ENCODE measurements at places on chromosomes 11 and 22.

GRCh38 chr11:59562292-59562691 lies 51.0 kb downstream of the OR4D9 start:
- DNase-seq, result no peak

DNA sequence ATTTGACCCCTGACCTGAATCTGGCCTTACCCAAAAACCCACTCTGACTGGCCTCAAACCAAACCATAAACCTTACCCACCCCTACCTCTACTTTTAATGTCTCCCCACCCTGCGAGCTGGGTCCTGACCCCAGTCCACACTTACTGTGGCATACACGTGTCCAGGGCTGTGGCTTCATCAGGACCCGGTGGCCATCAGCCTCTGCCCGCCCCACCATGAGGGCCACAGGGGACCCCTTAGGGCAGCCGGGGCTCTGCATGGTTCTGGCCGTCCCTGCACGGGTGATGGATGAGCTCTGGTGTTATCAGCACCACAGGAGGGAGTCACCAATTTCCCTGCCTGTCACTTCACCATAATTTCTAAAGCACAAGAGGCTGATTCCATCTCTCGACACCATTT lies 87.5 kb upstream of the LMO1 start:
- no peak for DNase-seq

DNA sequence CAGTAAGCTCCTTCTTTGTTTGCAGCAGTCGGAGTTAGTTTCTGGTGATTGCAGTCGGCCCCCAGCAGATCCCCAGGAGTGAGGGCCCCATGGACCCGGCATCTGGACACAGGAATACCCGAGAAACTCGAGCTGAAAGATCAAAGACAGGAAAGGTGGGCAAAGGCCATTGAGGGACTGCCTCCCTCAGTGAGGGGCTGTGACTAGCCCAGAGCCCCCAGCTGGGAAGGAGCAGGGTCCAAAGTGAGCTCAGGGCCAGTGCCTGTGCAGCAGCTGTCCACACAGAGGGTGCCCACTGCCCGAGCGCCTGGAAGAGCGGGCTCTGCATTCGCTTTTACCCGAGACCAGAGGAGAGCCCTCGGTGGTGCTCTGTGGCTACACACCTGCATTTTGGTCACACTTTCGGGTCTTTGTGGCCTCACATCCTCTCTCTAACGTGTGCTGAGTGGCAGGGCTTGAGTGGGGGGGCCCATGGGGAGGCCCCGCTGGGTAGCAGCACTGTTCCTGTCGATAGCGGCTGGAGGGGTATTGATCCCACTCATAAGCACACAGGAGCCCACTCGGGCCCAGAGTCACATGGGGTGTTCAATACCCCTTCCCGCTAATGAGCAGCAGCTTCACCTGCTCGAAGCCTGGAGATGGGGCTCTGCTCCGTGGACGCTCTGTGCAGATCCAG lies 532.9 kb downstream of the TBC1D22A start:
- DNase-seq, result no peak

DNA sequence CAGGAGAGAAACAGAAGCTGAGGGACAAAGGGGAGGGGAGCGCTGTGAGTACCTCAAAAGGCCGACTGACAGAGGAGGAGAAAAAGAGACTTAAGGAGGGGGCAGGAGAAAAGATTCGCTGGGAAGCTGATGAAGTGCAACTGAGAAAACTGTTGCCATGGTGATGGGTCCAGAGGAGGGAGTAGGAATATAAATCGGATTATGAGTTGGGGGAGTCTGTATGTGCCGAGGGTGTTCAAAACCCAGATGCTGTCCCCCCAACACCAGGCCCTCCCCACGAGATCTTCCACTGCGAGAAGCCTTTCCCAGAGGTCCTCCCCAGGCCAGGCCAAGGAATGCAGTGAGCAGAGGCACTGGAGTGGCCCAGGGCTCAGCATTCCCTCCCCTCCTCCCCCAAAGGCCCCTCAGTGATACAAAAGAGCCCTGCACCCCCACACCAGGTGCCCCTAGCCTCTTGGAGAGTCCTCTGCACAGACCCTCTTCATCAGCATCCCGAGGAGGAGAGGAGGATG lies 13.7 kb upstream of the BCL9L start:
- no peak for DNase-seq

GRCh38 chr11:120141768-120142423 lies 4.0 kb upstream of the TRIM29 start:
- no peak for DNase-seq

- no peak for DNase-seq
Observed at GRCh38 chr11:125153837-125154236, 10.7 kb upstream of the PKNOX2 start.

- DNase-seq, result no peak
Observed at GRCh38 chr11:67406420-67406968, 2.6 kb downstream of the TBC1D10C start.

DNA sequence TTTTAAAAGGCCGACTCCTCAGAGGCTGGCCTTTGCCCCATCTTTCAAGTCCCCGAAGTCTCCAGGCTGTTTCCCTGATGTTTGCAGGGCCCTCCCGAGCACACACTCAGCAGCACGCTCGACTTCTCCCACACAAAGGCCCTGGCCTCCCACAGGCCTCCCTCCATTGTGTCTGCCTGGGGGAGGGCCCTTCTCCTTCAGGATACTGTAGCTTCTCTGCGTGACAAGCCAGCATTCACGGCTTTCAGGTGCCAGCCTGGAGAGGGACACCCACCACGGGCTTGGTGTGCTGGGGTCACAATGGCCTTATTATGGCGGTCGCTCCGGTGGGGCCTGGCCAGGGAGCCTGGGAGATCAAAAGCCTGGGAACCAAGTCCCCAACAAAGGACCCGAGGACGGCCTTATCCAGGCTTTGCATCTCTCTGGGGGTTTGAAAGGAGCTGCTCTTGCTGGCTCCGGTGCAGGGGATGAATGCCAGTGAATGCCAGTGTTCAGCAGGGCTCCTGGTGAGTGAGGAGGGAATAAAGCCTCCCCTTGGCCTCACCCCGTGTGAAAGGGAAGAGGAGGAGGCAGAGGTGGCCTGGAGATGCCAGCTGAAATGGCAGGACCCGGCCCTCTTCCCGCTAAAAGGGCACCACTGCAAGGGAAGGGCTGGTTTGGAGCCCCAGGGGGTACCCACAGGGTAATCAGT lies 55.0 kb downstream of the TRAF6 start:
- DNase-seq, result no peak

DNA sequence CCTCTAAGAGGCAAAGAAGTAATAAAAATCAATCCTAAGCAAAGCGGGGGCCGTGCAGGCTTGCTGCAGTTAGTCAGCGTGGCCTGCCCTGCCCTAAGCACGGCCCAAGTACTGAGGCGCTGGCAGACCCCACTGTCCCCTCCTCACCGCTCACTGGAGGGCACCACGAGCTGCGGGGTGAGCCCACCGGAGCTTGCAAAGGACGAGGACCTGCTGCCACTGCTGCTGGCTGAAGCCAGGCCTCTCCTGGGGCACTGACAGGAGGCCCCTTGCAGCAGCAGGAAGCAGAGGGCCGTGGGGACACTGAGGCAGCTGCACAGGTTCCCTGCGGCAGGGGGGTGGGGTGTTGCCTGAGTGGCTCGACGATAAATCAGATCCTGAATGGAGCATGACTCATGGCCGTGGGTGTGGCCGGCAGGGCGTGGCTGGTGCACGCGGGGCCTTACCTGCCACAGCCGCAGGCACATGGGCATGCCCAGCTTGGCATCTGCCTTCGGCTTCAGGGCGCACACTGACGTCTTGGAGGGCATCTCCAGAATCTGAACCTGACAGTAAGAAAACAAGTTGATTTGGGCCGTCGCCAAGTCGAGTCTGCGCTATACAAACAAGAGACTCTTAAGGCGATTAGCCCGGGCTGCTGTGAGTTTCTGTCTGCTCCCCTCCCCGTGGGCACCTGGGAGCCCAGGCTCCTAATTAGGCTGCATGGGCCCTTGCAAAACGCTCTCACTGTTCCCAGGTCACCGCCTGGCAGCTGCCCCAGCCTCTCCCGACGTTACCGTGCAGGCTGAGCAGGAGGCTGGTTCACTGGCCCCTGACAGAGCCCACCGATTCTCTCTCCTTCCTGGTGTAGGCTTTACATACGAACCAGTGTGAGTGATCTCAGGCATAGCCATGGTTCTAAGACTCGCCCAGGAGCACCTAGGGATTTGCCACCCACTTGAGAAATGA lies 45.9 kb downstream of the TBX1 start:
- no peak for DNase-seq

DNA sequence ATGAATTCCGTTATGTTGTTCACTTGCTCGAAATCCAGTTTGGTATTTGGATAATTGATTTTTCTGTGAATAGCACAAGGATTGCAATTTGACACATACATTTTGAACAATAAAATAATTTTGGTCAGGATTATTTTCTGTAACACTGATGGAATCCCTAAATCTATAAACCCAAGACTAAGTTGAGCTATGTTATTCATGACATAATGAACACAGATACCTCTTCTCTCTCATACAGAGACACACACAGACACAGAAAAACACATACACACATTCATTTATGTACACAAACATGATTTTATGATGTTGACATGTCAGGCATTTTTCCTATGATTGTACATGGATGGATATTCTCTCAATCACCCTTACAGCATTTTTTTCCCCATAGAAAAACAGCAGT lies at the start of gene OR4C5:
TSS of gene OR4C5 (minus strand) at position 101 of the 400 bp plus-strand sequence. CDS start at position 101, 0 bp downstream.
- no peak for DNase-seq

- peak; percentile 60 for DNase-seq
Observed at GRCh38 chr11:134071766-134072402, 3.0 kb downstream of the JAM3 start.

DNA sequence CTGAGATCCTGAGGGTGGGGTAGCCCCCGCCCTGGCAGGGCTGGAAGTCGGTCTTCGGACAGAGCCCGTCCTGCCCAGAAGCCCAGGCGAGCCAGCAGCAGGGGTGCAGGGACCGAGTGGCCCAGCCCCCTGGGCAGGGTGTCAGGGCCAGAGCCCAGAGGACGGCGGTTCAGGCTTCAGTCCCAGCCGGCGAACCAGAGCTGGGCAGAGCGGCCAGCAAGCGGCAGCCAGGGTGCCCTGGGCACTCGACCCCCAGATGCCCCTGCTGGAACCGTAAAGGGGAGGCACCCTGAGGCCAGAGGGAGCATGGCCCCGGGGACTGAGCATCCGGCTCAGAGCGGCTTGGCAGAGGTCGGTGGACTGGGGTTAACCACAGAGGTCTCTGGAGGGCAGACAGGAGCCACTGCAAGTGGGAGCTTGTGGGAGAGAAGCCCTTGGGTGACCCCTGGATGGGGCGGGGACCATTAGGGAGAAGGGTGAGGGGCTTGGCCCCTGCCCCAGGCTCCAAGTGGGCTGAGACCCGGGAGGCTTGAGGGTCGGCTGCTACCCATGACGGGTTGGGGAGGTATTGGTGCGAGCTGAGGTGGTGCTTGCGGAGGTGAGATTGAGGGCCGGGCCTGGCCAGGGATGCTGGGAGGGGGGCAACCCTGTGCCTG lies 15.9 kb downstream of the LSP1 start:
- DNase-seq, result no peak

GRCh38 chr11:123239191-123240150 lies 44.4 kb upstream of the CLMP start:
- no peak for DNase-seq

DNA sequence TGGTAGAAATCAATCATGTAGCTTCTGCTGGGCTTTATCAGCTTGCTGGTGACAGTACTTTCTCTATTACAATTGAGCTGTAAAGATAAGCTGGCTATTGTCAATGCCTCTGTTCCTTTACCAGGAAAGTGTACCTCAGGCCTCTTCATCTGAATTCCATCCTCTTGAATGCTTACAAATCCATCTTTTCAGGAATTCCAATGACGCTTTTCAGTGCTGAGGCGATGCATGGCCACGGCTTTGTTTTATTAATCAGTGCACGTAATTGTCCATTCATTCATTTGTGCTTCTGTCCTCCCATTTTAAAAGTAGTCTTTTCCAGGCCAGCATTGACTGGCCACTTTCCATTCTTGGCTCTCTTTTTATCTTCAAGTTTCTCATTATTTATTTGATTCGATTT lies 202.0 kb downstream of the PGR start:
- no peak for DNase-seq

DNA sequence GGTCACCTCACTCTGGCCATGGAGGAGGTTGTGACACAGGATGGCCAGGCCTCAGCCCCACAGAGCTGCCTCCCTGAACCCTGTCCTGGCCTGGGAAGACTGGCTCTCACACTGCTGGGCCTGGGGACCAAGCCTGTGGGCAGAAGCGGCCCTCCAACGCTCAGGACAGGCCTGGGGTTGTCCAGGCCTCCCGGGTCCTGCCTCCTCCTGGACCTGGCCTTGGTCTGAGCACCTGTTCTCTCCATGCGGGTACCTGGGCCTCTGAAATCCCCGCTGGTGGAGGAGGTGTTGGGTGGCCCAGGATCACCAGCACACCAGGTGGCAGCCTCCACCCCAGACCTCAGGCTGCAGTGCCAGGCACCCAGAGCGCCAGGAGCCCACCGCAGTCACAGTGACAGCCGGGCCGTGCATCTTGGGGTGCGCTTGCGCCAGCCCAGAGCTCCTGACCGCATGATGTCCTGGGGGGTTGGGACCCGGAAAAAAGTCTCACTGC lies 16.1 kb upstream of the PIM3 start:
- no peak for DNase-seq

DNA sequence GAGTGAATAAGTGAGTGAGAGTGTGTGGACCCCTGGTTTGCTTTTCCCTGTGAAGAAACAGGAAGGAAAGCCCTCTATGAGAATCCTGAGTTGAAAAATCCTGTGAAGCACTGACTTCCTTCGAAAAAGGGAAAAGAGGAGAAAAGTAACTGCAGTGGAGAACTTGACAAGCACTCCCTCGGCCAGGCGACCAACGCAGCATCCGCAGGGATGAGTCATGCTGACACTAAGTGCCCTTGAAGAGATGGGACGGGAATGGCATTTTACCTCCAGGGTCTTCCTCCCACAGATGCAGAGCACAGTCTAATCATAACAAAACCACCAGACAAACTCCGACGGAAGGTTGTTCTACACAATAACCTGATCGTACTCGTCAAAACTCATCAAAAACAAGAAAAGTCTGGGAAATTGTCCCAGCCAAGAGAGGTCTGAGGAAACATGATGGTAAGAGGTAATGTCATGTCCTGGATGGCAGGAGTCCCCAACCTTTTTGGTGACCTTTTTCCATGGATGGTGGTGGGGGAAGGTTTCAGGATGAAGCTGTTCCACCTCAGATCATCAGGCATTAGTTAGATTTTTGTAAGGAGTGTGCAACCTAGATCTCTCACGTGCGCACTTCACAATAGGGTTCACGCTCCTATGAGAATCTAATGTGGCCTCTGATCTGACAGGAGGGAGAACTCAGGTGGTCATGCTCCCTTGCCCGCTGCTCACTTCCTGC lies 132.2 kb upstream of the B3GAT1 start:
- DNase-seq, result no peak

GRCh38 chr22:17115945-17116565 lies 5.1 kb downstream of the TMEM121B start:
- DNase-seq, result no peak

- DNase-seq, result no peak
Observed at GRCh38 chr11:10779086-10779485, 28.0 kb downstream of the CTR9 start.

DNA sequence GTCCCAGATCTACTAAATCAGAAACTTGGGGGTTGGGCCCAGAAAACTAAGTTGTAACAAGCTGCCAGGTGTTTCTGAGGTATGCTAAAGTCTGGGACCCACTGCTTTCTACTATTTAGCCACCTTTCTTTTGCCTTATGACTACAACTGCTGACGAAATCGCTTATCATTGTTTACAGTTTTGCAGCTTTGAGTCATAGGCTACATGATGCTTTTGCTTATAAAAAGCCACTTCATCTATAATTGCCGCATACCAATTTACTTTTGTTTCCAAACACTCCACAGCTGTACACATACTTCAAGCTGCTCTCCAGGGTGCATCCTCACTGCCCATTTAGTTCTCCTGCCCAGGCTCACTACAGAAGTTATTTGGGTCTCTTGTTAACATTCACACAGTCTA lies 144.7 kb downstream of the ENTHD1 start:
- no peak for DNase-seq
